ENCODE measurements at places on chromosomes 6 and 20.

DNA sequence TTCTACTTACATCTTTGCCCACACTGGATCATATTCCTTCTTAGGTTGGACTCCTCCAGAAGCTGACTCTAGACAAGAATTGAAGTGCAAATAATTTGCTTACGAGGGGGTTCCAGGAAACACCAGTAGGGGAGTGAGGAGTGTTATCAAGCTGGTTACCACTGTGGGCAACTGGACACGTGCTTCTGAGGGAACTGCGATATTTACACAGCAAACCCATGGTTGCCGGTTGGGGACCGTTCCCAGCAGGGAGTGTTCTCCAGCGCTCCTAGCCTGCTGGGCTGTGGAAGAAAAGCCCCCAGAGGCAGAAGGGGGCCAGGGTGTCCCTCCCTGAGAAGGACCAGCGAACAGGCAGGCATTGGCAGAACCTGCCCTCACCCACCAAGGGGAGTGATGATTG is 21.7 kb downstream of the MDFI start:
- no peak for DNase-seq

DNA sequence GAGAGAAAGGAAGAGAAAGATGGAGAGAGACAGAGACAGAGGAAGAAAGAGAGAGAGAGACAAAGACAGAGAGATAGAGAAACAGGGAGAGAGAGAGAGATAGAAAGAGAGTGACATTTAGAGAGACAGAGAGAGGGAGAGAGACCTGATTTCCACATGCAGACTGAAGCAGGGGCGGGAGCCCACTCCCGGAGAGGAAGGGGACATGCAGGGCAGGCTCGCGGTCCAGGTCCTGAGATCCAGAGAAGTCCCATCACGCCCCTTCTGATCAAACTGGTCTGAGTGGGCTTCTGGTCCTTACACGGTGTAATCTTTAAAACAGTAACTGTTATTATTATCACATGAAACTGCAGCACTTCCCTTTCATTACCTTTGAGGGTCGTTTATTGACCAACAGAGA is 62.2 kb downstream of the PHACTR3 start:
- no peak for DNase-seq

GRCh38 chr20:56422076-56422823 is 10.2 kb downstream of the CASS4 start:
- no peak for DNase-seq

DNA sequence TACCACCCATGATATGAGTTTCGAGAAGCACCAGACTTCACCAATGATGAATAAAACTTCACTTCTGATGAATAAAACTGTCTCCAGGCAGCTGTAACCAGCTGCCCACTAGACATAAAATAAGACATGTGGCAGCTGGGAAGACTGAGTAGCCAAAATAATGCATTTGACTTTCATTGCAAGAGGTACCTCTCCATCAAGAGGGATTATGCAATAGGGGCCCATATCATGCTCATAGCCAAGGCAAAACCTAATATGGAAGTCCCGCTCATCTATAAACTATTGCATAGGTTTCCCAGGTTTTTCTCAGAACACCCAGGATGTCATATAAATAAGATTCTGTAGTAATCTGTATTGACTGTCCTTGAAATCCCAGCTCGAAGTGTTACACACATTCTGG is 155.5 kb downstream of the SIM1 start:
- no peak for DNase-seq

DNA sequence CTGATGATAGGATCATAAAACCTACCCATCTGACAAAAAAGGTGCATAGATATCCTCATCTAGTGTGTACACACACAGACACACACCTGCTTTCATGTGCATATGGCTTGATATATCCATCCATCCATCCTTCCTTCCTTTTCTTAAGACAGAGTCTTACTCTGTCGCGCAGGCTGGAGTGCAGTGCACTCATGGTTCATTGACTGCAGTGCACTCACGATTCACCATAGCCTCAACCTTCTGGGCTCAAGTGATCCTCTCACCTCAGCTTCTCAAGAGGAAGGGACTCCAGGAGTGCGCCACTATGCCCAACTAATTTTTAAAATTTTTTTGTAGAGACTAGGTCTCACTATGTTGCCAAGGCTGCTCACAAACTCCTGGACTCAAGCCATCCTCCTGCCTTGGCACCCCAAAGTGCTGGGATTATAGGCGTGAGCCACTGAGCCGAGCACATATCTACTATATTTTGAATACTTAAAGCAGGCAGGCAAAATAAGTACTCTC is 27.1 kb downstream of the ADNP start:
- no peak for DNase-seq
